Stimulated activated naive CD8-positive, alpha-beta T cell treated with anti-CD3 and anti-CD28 coated beads, Interleukin-15, Interleukin-2, amounts not matched to agents 100 U/mL and 50 U/mL, for 24 hours (primary cell): ENCODE measurements at places on chromosomes 2 and 18.

DNA sequence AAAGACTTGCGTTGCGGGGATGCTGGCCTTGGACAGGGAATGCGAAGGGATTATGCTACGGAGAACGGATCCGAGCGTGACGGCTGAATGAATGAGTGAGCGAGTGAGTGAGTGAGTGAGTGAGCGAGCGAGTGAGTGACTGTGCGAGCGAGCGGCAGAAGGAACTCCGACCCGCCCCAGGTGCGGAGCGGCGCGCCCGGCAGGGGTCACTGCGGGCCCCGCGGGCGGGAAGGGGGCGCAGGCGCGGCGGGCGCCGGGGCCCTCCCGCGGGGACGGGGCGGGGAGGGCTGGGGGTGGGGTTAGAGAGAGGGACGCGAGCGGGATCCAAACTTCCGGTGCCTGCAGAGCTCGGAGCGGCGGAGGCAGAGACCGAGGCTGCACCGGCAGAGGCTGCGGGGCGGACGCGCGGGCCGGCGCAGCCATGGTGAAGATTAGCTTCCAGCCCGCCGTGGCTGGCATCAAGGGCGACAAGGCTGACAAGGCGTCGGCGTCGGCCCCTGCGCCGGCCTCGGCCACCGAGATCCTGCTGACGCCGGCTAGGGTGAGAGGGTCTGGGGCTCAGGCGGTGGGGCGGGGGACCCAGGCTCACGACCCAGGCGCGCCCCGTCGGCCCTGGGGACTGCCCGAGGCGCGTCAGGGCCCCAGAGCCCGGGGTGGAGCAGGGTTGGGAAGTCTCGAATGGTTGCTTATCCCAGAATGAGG lies at the start of gene ITM2C:
Gene ITM2C (plus strand): TSS at position 338 of the 702 bp plus-strand sequence. CDS start 84 bp downstream, at position 422.
- DNase-seq: peak; percentile 82

DNA sequence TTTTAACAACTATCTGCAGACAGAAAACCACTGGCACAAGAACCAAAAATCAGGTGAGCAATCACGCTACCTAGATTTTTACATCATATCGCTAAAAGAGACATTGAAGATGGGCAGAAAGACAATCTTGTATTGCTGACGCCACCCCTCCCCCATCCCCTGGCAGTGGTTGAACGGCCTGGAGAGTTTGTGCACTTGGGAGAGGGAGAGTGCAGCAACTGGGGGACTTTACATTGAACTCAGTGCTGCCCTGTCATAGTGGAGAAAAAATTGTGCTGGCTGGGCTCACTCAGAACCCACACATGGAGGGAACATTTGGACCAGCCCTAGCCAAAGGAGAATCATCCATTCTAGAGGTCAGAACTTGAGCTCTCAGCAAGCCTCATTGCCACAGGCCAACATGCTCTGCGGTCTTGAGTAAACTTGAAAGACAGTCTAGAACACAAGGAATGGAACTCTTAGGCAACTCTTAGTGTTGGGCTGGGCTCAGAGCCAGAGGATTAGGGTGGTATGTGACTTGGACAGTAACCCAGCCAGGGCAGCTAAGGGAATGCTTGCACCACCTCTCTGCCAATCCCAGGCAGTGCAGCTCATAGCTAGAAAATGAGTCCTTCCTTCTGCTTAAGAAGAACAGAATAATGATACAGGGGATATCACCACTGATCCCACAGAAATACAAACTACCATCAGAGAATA lies 220.0 kb upstream of the CYP26B1 start:
- DNase-seq: no peak

DNA sequence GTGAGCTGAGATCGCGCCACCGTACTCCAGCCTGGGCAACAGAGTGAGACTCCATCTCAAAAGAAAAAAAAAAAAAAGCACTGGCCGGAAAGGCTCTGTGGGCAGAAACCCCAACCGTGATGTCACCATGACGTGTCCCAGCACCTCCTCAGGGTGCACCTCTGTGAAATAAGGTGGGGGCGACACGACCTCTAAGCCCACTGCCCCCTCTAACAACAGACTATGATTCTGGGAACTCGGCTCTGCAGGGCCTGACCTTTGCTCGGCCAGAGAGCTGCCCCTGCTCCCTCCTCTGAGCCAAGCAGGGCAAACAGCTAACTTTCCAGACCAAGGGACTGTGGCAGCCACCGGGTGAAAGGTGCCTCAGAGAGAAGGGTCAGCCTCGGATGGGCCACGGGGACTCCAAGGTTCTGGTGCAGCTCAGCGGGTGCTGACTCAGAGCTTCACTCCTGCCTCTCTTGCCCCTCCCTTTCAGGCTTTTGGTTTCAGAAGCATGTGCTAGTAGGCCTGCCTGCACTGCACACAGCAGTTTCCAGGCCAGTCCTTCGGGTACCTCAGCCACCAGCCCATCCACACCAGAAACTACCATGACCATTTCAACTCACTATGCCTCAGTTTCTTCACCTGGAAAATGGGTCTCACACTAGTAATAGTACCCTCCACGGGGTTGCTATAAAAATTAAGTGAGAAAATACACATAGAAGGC lies 8.0 kb downstream of the TMBIM1 start:
- DNase-seq: peak; percentile 68

DNA sequence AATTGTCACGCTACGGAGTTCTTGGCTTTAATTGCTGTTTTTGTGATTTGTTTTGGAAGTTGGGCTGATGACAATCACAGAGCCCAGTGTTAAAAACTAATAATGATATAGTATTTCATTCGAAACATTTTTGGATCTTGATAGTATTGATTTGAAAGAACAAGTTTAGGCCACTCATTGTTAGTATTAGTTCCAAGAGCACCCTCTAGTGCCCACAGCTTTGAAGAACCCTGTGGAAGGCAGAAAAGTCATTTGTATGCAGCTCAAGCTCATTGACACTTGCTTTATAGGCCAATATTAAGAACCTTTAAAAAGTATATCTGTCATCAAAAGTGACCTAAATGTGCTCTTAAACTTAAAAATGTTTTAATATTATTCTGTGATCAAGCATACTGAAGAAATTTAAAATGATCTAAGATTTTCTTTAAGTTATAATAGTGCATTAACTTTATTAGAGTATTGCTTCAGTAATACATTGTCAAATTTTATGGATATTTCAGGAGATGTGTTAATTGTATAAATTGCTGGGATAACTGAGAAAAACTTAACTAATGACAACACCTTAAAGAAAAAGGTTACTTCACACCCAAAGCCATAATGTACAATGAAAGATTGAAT lies 191.0 kb downstream of the GRB14 start:
- no peak for DNase-seq

DNA sequence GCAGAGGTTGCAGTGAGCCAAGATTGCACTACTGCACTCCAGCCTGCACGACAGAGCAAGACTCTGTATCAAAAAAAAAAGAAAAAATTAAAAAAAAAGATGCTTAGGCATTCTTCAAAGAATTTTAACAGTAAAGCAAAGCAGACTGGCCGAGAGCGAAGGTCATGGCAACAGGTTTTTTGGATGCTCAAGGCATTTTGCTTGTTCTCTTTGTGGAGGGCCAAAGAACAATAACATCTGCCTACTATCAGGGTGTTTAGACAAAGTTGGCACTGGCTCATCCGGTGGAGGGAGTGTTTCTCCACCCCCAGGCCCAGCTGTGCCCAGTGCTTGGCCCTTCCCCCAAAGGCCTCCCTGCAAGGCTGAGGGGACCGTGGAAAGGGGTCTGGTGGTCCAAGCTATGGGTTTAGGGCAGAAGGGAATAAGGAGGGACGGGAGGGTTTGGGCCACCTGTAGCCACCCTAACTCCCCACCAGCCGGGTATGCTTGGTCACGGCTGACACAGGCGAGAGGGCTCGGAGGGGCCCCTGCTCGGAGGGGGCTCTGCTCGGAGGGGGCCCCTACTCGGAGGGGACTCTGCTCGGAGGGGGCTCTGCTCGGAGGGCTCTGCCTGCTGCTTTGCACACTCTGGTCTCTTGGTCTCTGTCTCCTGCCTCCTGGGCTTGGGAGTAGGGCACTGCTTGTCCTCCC lies 26.7 kb upstream of the ALLC start:
- no peak for DNase-seq

DNA sequence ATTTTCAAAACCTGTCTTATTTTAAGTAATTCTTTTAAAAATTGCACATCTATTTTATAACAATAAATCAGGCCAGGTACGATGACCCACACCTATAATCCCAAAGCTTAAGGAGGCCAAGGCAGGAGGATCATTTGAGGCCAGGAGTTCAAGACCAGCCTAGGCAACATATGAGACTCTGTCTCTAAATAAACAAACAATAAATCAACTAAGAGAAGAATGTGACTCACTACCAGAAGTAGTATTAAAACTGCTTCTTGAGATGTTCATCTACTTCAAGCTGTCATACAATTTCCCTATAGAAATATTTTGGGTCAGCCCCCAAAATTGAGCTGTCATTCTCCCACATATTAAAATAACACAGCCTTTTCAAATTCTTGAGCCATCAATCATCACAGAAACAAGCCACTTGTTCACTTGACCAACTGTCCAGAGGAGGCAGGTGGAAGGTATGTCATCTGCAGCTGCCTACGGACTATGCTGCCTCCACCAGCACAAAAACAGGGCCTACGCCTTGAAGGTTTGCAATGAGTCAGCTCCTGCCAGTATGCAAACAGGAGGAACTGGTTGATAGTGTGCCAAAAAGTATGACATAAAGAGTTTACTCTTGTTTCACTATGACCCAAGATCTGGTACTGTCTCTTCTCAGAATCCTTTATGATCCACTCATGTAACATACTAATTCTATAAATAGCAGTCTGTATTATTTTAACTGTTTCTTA lies 33.6 kb downstream of the KIDINS220 start:
- peak; percentile 36 for DNase-seq

DNA sequence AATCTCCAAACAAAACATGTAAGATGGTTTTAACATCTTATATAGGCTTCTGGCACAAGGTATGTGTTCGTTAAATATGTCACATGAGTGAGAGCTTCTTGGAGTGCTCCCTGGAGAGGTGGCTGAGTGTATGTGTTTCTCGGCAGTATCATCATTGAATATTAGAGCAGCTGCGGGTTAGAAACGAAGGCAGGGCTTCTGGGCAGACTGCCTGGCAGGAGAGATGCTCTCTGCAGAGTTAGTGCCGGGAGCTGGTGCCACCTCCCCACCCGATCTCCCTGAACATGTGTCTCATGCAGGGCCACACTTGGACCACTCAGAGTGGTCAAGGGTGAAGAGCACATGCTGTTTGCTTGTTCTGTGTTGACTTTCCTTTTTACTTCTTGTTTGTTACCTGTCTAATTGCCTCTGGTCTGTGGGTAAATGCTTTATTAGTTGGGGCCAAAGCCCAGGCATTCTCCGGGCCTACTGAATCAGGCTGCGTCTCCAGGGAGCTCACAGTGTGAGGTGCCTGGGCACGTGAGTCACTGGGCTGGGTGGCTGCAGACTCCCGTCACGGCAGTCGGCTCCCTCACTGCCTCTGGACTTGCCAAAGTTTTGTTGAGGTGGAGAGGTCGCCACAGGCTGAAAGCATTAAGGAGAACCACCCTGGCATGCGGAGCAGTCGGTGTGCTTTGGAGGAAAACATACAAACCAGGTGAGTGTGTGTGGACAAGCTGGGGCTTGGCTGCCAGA lies 246.6 kb downstream of the FHOD3 start:
- no peak for DNase-seq

- no peak for DNase-seq
Measured at GRCh38 chr2:167869200-167869599, 378.2 kb downstream of the STK39 start.

GRCh38 chr2:567865-568638 lies 109.2 kb downstream of the TMEM18 start:
- no peak for DNase-seq

GRCh38 chr18:44855681-44856080 lies 175.0 kb downstream of the SETBP1 start:
- DNase-seq: no peak

DNA sequence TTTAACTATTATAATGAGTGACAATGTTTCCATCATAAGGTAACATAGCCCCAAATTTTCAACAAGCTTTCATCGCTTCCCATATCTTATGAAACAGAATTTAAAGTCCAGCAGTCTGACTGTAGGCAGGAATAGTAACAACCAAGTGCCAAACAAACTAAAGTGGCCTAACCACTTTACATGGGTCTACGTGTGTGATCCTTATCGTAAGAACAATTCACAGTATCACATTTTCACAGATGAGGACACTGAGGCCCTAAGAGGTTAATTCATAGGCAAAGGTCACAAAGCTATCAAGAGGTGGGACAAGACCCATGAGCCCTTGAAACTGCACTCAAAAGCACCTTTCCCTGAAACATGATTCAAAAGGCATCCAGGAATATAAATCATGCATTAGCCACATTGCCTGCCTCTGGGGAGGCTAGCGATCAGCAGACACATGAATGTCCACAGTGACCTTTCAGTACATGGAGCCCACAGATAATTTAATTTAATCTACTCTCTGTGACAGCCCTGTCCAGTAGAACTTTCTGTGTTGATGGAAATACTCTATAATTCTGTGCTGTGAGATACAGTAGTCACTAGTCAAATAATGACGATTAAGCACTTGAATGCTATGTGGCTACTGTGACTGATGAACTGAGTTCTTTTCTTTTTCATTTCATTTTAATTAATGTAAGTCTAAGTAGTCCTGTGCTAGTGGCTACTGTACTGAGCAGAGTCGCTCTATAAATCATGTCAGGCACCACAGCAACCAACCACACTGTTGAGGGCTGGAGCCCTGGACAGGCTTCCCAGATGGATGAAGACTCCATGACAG lies 30.3 kb downstream of the KIDINS220 start:
- no peak for DNase-seq

GRCh38 chr2:241854342-241855244 lies 4.1 kb downstream of the PDCD1 start:
- DNase-seq: no peak

DNA sequence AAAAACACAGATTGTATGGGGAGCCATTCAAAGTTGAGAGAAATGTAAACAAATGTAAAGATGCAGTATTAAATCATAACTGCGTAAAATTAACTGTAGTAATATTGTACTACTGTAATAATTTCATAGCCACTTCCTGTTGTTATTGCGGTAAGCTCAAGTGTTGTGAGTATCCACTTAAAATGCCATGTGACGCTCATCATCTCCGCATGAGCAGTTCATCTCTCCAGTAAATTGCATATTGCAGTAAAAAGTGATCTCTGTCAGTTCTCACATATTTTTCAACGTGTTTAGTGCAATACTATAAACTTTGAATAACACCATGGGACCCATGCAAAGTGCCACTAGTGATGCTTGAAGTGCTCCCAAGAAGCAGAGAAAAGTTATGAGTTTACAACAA lies 41.8 kb upstream of the SP3 start:
- DNase-seq: no peak

GRCh38 chr2:72694715-72695496 lies 130.9 kb downstream of the EXOC6B start:
- DNase-seq: no peak
